Stimulated activated CD4-positive, alpha-beta T cell treated with anti-CD3 and anti-CD28 coated beads, Interleukin-15, amount 100 ng/mL, for 1 hour (primary cell): ENCODE measurements at places on chromosomes 3 and 15.

DNA sequence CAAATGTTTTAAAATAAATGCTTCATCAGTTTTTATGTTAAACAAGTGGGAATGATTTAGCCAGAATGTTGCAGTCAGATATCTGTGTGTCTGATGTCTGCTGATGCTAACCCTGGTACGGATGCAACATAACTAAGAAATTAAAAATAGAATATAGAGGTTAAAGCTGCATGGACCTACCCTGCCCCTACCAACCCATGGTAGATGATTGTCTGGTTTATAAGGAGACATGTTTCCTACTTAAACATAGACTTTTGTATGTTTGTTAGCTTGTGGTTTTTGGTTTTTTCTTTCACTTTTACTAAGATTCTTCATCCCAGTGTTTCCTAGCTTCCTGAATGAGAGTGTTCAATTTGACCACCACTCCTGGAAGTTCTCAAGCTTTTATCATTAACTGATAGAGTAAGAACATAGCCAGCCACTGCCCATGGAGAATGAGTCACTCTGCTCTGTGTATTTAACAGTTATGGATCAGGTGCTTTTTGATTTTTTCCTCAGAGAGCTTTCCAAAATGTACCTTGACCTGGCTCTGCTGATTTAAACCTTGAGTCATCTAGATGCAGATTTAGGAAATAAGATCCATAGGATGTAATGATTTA is 70.7 kb upstream of the VEPH1 start:
- DNase-seq: no peak

DNA sequence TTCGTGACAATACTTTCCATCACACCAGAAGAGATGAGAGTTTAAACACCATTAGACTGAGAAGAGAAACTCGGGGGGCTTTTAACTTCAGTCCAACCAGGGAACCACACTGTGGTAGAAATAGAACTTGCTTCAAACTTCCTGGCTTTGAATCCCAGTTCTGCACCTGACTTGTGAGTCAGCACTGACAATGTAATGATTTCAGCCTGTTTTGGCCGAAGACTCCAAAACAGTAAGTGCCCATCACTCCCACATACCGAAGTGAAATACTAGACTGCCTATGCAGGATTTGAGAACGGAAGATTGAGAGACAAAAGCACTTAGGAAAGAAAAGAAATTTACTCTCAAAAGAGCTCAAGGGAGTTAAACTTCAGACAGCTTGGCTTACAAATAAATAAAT is 27.0 kb downstream of the C2CD4B start:
- DNase-seq: no peak

GRCh38 chr3:188680189-188680588 is 491.6 kb upstream of the TPRG1 start:
- no peak for DNase-seq

GRCh38 chr15:35150361-35150760 is 65.3 kb upstream of the NANOGP8 start:
- DNase-seq: no peak
